ENCODE measurements at places on chromosomes 5 and 9.

DNA sequence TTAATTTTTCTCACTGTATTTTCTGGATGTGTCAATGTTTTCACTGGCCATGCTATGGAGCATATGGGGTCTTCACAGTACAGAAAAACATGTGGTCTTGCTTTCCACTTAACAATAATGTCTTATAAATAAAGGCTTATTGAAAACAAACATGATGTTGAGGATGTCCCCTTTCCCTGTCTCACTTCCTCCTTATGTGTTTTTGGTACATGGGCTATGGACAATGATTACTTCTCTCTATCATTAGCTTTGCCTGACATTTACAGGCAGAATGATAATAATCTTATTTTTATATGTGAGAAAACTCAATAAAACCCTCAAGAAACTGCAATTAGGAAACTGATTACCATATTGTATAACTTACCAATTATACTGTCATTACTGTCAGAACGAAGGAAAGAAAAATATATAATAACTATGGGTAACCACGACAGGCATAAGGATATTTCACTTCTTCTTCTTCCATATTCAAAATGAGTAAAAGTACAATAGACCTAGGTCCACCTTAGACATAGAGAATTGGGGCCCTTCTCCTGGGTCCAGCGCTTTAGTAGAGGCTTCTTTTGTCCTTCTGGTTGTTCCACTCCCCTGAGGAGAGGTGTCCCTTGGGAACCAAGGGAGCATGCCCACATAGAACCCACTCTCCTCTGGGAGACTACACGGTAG is 375.0 kb downstream of the MAN2A1 start:
- DNase-seq = no peak

DNA sequence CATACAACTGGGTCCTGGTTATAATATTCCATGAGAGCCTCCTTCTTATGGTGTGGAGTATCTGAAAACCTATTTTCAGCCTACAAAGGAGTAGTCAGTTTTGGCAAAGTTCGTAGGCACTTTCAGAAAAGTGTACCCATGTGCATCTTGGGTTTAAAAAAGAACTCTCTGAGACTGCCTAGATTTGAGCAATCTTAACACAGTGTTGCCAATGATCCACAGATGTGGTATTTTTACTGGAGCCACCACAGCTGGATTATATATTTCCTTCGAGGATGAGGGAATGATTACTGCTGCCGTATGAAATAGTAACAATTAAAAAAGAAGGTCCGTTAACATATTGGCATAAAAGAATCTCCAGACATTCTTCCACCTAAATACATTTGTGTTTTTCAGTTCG is 1.1 kb downstream of the PALM2AKAP2 start:
- DNase-seq = no peak

DNA sequence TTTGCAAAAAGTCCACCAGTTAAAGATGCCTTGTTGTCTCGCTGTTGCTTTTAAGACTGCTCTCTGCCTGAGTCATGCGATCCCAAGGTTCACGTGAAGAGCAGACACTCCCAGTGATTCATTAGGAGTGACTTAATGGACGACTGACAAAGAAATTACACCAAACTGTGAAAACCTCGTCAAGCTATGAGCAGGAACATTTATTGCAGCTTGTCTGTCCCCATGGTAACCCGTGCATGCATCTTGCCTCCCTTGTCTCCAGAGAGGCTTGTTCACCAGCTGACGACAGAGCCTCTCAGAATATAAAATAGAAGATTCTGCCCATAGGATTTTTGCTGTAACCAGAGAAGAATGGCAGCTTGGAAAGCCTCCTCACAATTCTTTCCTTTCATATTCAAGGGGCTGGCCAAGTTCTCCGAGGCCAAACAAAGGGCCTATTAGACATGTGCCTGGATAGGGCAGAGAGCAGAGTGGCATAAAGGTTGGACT is 352.7 kb downstream of the SPOCK1 start:
- no peak for DNase-seq

DNA sequence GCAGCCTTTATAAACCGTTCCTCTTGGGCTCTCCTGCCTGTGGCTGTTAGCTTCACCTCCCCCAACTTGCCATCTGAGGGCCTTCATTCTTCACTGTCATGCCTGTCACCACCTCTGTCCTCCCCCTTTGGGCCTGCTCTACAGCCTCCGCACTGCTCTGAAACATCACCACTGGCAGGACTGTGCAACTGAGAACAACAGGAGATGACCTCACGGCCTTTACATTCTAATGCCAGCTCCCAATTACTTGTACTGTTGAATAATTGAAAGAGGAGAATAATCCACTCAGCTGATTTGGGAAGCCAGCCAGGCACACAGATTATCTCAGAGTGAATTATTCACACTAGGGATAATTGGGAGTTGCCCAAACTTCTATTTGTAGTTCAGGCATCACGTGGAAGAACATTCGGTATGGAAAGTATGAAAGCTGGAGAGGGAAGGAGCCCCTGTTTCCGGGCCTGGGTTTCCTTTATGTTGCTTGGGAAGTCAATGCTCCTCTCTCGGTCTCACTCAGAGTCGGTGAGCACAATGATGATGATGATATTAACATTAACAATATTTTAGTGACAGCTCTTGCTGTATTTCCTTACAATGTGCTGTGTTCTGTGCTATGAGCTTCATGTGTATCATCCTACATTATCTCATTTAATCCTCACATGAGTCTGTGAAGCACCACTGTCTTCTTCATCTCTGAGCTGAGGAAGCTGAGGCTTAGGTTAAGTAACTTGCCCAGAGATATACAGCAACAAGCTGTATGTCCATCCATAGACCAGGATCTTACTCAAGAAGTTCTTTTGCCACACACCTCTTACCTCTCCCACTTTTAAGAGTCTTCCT is 99.3 kb upstream of the LRRTM2 start:
- DNase-seq = no peak
